B cell (primary cell): ENCODE measurements at places on chromosomes 2 and 18.

GRCh38 chr2:106869512-106870275, 16.3 kb downstream of the ST6GAL2 start:
- DNase-seq = no peak

GRCh38 chr18:8063733-8064132, 496.6 kb downstream of the PTPRM start:
- no peak for DNase-seq

DNA sequence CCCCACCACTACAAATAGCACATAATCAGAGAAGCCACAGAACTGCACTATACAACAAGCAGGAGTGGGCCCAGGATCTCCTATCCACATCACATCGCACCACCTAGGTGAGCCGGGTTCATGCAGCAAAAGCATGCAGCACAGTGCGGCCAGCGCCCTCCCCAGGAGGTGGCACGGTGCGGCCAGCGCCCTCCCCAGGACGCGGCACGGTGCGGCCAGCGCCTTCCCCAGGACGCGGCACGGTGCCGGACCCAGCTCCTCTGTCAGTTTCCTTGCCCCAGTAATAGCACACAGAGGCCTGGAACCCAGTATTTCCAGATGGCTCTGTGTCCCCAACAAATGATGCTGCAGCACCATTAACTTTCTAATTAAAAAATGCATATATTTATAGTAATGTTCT, 114.1 kb downstream of the EIPR1 start:
- DNase-seq = no peak

- DNase-seq = no peak
Observed at GRCh38 chr2:74877781-74878433, 44.0 kb downstream of the HK2 start.

GRCh38 chr18:31268985-31269406, 49.0 kb upstream of the DSG1 start:
- no peak for DNase-seq

- no peak for DNase-seq
Observed at GRCh38 chr2:46001741-46002506, 295.3 kb upstream of the EPAS1 start.

DNA sequence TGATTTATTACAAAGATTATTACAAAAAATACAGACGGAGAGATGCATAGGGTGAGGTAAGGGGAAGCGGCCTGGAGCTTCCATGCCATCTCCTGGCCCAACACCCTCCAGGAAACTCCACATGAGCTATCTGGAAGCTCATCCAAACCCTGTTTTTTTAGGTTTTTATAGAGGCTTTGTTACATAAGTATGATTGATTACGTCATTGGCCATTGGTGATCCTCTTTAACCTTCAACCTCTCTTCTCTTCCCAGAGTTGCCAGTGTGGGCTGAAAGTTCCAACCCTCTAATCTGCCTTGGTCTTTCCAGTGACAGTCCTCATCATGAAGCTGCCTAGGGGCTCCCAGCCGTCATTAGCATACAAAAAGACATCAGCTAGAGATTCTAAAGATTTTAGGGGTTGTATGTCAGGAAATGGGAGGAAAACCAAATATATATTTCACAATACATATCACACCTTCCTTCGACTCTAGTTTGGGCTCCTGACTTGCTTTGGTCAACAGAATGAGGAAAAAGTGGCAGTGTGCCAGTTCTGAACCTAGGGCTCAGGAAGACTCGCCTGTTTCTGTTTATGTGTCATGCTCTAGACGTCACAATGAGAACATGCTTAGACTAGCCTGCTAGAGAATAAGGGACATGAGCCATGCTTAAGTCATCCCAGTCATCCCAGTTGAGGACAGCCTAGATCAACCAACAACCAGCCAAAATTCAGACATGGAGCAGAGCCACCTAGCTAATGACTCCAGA, 54.1 kb downstream of the ETAA1 start:
- DNase-seq = no peak

GRCh38 chr2:221189431-221190067, 382.6 kb downstream of the EPHA4 start:
- DNase-seq = no peak
